ENCODE measurements at places on chromosomes 6 and 20.

GRCh38 chr6:165308926-165309731 is at the start of gene C6orf118:
Gene C6orf118, minus strand, starts transcription at chr6:165309605. Its CDS starts 19 bp downstream, at chr6:165309586.
- peak; percentile 18 for DNase-seq

- DNase-seq: no peak
Observed at GRCh38 chr20:58882704-58883089, 30.2 kb downstream of the GNAS start.

DNA sequence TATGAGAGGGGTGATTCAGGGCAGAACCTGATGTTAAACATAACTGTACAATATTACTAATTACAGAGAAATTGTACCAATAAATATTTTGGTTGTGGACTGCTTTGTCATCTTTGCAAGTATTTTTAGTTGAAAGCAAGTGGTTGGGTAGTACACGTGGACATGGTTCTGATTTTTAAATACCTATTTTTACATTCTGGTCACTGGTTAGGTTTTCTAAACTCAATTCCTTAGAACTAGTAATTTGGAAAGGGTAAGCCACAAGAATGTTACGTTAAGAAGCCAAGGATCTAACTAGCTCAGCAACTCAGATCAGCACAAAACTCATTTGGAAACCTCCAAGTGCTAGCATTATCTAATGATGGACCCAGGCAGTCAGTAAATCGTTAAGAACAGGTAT is 2.7 kb downstream of the EPB41L2 start:
- no peak for DNase-seq

- DNase-seq: no peak
Observed at GRCh38 chr6:99604166-99605073, 2.2 kb upstream of the PRDM13 start.

DNA sequence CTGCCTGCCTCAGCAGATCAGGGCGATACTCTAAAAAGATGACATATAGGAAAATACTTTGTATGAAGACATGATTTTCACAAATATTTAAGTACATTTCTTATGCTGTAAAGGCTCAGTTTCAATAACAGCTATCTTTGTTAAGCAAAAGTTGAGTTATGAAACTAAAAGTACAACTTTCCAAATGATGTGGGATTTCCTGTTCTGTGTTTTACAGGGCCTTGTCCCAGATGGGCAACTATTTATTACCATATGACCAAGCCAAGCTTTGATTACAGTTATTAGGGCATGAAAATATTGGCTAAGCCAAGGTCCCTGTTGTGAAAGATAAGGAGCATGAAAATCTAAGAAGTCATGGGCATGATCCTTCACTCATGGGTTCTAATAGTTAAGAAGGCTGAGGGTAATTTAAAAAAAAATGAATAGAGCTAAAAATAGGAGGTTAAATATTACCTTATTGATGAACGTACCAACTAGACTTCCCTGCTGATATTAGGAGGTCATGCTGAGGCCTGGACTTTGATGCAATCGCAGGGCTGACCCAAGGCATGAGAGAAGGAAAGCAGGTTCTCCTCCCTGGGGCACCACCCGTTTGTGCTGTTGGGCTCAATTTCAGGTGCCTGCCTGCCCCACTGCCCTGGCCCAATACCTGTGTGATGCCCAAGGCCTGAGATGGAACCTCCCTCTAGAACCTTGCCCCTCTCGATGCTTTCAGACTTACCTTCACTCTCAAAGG is 294.4 kb upstream of the PRDM1 start:
- DNase-seq: no peak

GRCh38 chr6:31575952-31576685 is 754 bp downstream of the TNF start:
- DNase-seq: no peak

DNA sequence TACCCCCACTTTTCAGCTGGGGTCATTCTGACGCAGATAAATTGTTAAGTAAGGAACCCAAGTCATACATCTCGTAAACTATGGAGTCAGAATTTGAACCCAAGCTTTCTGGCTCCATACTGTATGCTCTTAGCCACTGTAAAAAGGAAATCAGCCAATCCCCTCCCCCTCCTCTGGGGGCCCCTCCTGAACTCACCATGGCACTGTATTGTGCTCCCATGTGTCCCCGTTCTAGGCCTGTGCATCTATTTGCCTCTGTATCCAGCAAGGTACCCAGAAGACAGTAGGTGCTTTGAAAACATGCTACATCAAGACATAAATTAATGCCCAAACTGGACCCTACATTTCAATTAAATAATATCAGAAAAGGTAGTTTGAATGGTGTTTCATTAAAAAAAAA is 98.5 kb downstream of the PREP start:
- no peak for DNase-seq

GRCh38 chr6:51129043-51129442 is 310.4 kb downstream of the TFAP2B start:
- no peak for DNase-seq

DNA sequence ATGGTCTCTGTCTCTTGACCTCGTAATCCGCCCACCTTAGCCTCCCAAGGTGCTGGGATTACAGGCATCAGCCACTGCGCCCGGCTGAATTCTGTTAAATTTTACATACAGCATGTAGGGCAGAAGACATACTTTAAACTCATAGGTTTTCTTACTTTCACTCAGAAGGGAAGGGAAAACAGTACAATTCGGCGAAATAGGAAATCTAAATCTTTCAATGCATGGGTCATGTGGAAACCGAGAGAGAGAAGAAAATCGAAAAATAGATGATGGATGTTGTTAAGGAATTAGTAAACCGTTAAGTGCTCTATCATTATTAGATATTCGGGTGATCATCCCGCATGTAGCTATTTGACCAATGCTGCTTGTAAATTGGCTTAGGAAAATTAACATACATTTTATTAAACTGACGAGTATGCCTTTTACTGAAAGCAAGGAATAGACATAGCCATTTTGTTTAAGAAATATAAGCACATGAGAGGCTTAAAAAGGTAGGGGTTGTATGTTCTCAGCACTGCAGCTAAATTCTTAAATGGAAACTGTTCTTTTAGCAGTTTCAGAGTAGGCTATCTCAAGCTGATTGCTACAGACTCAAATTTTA is 164.7 kb upstream of the AGPAT4 start:
- DNase-seq: no peak

DNA sequence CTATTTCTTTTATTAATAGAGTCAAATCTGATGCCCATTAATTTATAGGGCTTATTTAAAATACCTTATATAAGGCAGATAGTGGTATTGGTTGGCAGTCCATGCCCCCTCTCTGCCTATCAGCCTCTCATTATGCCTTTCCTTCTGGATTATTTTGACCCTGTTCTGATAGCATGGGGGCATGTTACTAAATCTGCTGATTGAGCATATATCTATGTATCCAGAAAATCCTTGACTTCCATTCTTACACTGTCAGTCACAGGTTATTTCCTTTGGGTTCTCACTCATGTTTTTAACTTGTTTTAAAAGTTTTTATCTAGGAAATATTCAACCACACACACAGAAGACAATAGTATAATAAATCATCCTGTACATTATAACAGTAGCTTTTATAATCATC is 1184.9 kb downstream of the HACE1 start:
- no peak for DNase-seq

DNA sequence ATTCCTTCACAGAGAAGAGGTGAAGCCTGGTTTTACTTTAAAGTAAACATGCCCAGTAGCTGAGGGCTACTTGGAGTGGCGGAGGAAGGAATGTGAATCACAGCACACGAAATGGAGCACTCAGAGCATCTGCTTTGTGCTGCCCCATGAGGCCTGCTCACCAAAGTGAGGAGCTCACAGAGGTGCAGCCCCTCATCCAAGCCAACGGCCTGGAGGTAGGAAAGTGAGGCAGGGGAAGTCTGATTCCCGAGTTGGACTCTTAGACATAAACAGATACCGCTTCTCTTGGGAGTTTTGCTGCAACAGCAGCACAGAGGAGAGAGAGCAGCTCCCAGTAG is 3.6 kb downstream of the YTHDF1 start:
- DNase-seq: no peak

GRCh38 chr6:133055441-133055966 is 185.7 kb upstream of the EYA4 start:
- DNase-seq: no peak

- no peak for DNase-seq
Observed at GRCh38 chr6:37889051-37889450, 69.5 kb downstream of the ZFAND3 start.

DNA sequence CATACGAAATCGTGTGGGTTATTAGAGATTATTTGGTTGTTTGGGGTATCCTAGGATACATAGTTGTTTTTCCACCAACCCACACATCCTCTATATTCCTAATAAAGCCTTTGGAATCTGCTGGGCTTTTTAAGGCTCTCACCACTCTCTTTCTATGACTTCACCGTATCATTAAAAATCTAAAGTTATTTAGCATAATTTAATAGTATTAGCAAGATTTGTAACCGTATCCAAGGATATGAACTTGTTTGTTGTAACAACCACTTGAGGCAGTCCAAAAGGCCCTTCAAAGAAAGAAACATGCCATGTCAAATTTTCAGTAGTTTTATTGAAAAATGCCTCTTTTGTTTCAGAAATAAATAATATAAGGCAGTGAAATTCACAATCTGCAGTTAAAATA is 121.8 kb downstream of the COL12A1 start:
- DNase-seq: no peak

- DNase-seq: no peak
Observed at GRCh38 chr20:33145521-33145920, 22.4 kb upstream of the BPIFA2 start.

DNA sequence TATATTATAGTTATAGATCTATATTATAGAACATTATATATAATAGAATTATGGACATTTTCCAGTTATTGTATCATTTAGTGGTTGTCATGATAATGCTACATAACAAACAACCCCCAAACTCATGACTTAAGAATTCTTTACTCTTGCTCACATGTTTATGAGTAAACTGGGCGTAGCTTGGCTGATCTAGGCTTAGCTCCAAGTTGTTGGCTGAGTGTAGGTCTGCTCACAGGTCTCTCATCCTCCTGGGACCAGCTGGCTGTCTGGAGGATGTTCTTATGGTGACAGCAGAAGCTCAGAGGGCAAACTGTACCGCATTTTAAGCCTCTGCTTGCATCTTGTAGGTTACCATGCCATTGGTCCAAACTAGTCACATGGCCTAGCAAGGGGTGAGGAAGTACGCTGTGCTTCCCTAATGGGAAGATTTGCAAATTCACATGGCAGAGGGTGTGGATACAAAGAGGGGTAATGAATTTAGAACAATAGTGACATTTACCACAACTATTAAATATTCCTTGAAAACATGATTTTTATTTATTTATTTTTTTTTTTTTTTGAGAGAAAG is 34.2 kb downstream of the ARHGAP40 start:
- DNase-seq: no peak

GRCh38 chr6:85459224-85459901 is 9.5 kb downstream of the NT5E start:
- DNase-seq: no peak

GRCh38 chr6:161554883-161555282 is 281.0 kb upstream of the AGPAT4 start:
- no peak for DNase-seq

DNA sequence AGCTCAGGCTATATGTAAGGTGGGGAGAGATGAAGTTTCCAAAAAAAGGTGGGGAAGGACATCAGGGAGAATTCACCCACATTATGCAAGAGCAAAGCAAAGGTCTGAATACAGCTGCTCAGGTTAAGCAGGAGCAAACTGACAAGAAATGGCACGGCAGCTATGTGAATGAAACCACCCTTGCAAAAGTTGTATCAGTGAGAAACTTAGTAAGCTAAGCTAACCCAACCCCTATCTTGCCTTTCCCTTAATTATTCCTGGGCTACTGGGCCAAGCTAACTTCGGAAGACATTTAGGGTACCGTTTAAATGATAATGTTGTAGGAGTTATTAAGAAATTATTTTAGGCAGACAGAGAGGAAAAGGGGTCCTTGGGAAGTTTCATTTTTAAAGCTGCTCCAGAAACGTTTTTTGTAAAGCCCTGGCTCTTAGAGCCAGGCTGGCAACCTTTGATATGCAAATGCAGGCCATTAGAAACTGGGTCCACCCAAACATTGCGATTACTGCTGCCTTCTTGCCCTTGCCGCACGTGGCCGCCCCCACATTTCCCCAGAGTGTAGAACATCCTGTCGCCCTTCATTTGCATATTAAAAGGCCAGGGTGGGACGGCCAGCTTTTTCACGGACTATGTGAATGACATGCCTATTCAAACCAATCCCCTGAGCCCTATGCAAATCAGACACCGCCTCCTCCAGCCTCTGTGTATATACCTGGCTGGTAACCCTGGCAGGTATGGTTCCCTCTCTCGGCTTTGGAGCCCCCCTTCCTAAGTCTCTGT is 60.5 kb upstream of the SAMD5 start:
- DNase-seq: no peak

DNA sequence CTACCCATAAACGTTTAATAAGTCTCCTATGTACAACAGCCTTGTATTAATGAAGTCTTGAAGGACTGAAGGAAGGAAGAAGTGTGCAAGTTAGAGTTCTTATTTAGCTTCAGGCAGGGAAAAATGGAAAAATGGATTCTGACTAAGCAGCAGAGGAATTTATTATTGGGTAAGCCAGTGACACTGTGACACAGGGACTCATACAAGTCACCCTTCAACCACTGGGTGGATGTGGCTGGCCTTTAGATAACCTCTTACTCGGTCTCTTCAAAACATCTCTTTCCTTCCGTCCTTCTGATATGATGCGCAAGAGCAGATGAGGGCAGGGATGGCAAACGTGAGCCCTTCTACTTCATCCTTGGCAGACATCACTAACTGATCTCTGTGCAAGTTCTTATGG is 145.6 kb downstream of the DHX35 start:
- no peak for DNase-seq

- DNase-seq: no peak
Observed at GRCh38 chr6:106637717-106638341, 8.5 kb downstream of the QRSL1 start.

DNA sequence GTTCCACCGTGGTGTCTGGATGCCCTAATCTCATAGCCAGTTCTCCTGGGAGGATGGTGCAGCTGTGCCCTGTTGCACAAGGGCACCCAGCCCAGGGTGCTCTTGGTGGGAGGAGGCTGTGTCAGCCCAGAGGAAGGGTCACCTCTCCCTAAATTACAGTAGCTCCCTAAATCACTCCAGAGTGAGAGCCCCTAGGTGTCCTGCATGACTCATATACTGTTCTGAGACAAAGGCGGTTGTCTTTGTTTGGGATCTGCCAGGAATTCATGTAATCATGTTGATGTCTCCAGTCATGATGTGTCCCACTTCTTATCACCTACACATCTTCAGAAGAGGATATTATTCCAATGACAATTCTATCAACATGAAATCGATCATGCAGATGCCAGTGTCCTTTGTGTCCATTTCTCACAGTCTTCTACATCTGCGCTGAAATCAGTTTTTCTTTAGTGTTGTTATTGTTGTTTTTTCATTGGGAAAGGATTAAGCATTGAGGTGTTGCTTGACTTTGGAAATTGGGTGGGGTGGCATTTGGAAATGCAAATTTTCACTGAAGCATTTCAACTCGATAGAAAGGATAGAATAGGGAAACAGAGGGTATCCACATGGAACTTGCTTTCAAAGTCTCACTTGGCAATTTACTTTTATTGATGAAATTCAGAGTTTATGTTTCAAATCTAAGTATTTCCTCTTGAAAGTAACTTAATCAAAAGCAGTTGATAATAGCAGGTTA is 19.5 kb downstream of the PERP start:
- peak; percentile 56 for DNase-seq

Data from NCI-H1930 (cell line).